NCI-H774 (cell line): ENCODE measurements at places on chromosomes 4 and X.

DNA sequence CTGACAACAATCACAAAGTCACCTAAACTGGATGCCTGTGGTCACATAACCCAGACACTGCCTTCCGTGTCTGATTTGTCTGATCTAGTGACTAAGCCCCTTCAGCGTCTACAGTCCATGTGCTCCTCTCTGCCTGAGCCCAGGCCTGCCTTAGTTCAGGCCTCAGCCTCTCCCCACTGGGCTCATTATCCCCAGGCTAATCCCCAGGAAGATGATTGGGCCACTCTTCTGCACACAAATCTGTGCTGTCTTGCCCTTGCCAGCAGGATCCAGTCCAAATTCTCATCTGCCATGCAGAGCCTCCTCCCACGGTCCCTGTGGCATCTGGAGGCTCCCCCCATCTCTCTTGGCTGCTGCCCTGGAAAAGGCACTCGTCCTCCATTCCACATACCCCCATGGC, 96.5 kb downstream of the SLC2A9 start:
- DNase-seq: no peak

GRCh38 chrX:112137276-112137675, 54.7 kb upstream of the TRPC5 start:
- no peak for DNase-seq

DNA sequence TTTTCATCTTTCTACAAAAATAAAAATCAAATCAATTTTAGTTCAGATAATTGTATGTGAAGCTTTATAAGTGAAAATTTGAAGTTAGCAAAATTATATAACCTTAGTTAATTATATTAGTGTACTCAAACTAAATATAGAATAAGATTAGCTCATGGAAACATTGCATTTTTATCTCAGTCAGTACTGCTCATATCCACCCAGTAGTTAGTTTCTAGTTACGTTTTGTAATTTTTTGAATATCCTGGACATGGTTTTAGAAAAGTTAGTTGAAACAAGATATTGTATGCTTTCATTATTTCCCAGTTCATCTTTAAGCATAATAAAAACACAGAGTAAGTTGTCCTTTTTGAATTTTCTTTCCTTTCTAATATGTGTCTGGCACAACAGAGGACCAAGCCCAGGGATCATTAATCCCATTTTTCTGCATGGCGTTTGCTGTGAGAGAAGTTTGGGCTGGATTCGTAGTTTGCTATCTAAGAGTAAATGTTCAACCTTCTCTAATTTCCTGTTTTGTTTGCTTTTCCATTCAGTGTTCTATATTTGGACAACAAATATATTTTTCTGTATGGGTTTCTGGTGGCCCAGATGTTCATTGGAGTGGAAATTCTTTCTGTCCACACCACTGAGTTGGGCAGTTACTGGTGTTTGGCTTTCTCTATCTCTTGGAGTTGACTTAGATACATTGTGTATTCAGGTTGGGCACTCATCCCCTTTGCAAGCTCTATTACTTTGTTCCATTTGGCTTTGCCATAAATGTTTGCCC, 12.1 kb downstream of the TBL1X start:
- DNase-seq: no peak

GRCh38 chr4:58734030-58734674, 1624.0 kb upstream of the IGFBP7 start:
- no peak for DNase-seq

GRCh38 chrX:47200385-47201150, 6.9 kb downstream of the UBA1 start:
- no peak for DNase-seq

- DNase-seq: no peak
These were observed 26.4 kb upstream of the AKAP17A start for GRCh38 chrX:1564750-1565683.

GRCh38 chr4:120557372-120557771, 365.2 kb downstream of the PRDM5 start:
- DNase-seq: no peak
